ENCODE measurements at places on chromosomes 2 and 18.

GRCh38 chr18:57621246-57621604, 411 bp downstream of the NARS1 start:
- peak overlapping the region; percentile 62 for H3K4me3 ChIP-seq
- peaks cover 4% of the 10 kb centered on the region for H3K36me3 ChIP-seq
- peak overlapping the region; percentile 52 for H3K27ac ChIP-seq
- no peaks in the 10 kb centered on the region for H3K27me3 ChIP-seq
- DNase-seq, result peak; percentile 11

- H3K27ac ChIP-seq, result no peak overlapping the region
- H3K27me3 ChIP-seq, result no peaks in the 10 kb centered on the region
- no peaks in the 10 kb centered on the region for H3K36me3 ChIP-seq
Measured at GRCh38 chr18:50819027-50819727, 639 bp downstream of the MRO start.

DNA sequence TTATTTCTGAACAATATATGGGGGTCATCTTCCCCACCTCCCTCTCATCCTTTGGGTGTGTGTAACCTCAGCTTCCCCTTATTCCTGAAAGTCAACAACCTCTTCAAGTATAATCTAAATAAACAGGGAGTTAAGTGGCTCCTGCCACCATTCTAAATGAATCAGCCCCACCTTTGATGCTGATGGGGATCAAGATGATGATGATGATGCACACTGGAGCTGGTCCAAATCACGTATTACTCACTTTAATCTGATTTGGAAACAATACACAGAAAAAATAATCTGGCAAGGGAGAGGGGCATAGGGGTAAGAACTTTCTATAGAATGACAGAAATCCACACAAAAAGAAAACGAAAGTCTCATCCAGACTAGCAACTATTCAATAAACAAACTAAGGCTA, 7.1 kb downstream of the ACVR1 start:
- peaks cover 3% of the 10 kb centered on the region for H3K4me1 ChIP-seq
- H3K4me3 ChIP-seq, result no peak overlapping the region
- no peak for DNase-seq
- no peak overlapping the region for H3K27ac ChIP-seq

GRCh38 chr18:54205959-54206358, 18.5 kb downstream of the MBD2 start:
- no peaks in the 10 kb centered on the region for H3K4me1 ChIP-seq
- H3K27ac ChIP-seq, result no peak overlapping the region
- peaks cover 14% of the 10 kb centered on the region for H3K36me3 ChIP-seq
- no peak overlapping the region for H3K4me3 ChIP-seq
- no peaks in the 10 kb centered on the region for H3K27me3 ChIP-seq
- no peak for DNase-seq

DNA sequence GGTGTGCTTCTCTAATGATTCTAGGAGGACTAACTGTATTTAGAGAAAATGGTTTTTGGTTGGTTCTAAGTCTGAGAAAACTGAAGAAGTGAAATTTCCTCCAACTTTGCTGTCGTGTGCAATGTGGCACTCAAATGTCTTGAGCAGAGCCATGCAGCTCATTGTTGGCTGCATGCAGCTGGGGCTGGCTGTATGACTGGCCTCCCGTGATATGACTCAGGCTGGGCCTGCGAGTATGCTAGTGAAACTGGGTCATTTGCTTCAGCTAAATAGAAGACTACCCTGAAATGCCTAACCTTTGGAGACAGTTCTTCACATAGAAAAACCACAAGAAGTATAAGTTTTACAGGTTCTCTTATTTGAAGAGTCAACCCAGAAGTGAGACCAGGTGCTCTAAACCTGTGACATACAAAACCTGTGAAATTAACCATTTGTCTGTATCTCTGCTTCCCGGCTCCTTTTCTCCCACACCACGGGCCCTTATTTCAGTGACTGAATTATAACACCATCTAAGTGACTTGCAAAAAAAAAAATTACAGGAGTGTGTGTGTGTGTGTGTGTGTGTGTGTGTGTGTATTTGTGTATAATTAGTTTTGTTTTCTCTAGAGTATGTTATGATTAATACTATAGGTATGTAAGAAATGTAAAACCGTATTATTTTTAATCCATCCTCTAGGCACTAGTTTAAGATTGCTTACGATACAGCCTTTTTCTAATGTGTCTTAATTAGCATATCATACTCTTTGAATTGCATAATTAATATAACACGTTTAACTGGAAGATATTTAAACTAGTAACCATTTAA, 15.9 kb downstream of the POLI start:
- DNase-seq, result no peak
- H3K27ac ChIP-seq, result no peak overlapping the region
- H3K4me3 ChIP-seq, result no peak overlapping the region
- H3K36me3 ChIP-seq, result peaks cover 7% of the 10 kb centered on the region
- H3K4me1 ChIP-seq, result no peaks in the 10 kb centered on the region

GRCh38 chr2:234951664-234952269, at the start of gene SH3BP4:
Gene SH3BP4, plus strand, starts transcription at chr2:234952017. Its CDS starts 82,986 bp downstream, at chr2:235035003.
- peak within 1 kb of the TSS; percentile 52 for H3K27ac ChIP-seq
- no peaks in the 10 kb centered on the region for H3K27me3 ChIP-seq
- H3K36me3 ChIP-seq, result peaks cover 6% of the 10 kb centered on the region
- H3K4me3 ChIP-seq, result peak within 1 kb of the TSS; percentile 79
- peak; percentile 81 for DNase-seq
- peaks cover 27% of the 10 kb centered on the region for H3K4me1 ChIP-seq

DNA sequence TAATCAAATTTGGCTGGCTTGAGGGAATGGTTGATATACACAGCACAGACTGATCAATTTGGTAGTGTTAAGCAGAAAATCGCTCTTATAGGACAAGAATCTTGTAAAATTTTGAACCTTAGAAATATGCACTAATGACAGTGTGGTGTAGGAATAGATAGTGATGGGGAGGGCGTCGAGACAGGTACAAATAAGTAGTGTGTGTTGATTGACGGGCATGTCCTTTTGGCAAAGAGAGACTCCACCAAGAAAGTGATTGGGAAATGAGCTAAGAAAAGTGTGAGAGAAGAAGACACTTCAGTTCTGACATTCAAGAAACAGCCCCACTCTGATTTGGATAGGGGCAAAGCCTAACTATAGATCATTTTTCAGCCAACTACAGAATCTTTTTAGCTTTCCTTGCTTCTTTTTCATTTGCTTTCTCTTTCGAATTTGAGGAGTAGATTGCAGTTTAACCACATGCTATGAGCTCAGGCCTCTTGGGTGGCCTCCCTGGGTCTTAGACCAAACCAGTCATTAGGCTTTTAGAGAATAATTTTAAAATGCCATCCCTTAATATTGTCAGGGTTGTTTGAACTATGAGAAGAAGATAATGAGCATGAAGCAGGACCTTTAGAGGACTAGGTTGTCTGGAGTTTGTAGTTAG, 127.1 kb downstream of the CERS6 start:
- no peaks in the 10 kb centered on the region for H3K27me3 ChIP-seq
- peak; percentile 46 for DNase-seq
- no peaks in the 10 kb centered on the region for H3K36me3 ChIP-seq
- H3K27ac ChIP-seq, result peak overlapping the region; percentile 77
- H3K4me1 ChIP-seq, result peaks cover 31% of the 10 kb centered on the region

DNA sequence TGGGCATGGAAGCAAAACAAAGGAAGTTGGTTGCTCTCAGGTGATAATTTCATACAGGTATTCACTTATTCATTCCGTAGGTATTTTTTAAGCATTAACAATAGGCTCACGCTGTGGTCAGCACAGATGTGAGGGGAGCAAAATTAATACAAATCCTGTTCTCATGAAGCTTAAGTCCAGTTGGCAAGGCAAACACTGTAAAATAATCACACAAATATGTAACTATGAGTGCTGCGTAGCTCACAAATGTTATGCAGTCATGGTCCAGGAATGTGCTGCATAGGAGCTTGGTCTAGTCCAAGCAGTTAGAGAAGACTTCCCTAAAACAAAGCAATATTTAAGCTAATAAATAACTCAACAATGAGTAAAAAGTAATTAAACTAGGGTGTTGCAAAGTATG, 23.9 kb downstream of the SP5 start:
- no peaks in the 10 kb centered on the region for H3K36me3 ChIP-seq
- no peak overlapping the region for H3K4me3 ChIP-seq
- peak; percentile 62 for DNase-seq
- peaks cover 17% of the 10 kb centered on the region for H3K4me1 ChIP-seq

- no peak for DNase-seq
- no peaks in the 10 kb centered on the region for H3K4me1 ChIP-seq
- peaks cover 6% of the 10 kb centered on the region for H3K27me3 ChIP-seq
- no peak overlapping the region for H3K4me3 ChIP-seq
Measured at GRCh38 chr2:56017784-56018183, 94.2 kb upstream of the EFEMP1 start.

DNA sequence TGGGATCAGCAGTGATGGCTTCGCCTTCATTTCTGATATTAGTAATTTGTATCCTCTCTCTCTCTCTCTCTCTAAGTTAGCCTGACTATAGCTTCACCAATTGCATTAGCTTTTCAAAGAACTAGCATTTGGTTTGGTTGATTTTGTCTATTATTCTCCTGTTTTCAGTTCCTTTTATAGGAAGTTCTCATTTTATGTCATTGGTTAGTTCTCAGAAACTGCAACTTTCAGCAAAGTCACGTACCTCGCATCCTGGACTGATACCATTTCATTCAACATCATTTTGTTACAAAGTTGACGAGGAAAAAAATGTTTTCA, 450.8 kb downstream of the EIPR1 start:
- DNase-seq, result no peak
- no peaks in the 10 kb centered on the region for H3K27me3 ChIP-seq
- H3K27ac ChIP-seq, result no peak overlapping the region
- no peaks in the 10 kb centered on the region for H3K4me1 ChIP-seq
- no peak overlapping the region for H3K4me3 ChIP-seq

DNA sequence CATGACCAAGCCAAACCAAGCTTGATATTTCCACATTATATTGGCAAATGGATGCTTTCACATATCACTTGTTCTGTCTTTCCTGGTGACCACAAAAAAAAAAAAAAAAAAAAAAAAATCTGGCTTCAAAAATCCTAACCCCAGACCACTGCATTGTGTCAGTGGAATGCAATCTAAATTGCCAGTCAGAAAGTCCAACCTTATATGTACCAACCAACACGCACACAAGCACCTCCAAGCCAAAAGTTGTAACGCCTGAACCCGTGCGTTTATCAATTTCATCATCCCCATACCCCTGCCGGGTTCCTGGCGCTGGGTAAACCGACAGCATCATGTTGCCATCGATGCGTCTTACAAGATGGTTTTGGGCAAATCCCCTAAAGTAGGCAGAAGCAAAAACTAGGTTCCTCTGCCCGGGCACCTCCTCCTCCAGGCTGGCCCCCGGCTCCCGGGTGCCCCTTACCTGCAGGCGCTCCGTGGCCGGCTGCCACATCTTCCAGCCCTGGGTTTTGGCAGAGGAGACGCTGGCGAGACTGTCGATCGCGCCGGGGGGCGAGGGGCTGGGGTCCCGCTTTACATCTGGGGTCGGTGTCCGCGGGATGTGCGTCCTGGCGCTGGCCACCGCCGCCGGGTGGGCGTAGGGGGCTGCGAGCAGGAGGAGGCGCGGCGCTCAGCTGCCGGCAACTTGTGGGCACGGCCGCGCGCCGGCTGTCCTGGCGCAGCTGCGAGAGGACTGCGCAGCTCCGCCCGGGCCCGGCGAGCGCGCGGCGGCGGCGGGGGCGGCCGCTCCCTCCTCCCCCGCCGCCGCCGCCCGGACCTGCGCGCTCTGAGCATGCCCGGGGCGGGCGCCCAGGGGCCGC, at the start of gene PID1:
Gene PID1 (minus strand): TSS at position 737 of the 860 bp plus-strand sequence. CDS start 244 bp downstream, at position 493.
- peak; percentile 23 for DNase-seq
- no peaks in the 10 kb centered on the region for H3K4me1 ChIP-seq
- no peaks in the 10 kb centered on the region for H3K27me3 ChIP-seq

DNA sequence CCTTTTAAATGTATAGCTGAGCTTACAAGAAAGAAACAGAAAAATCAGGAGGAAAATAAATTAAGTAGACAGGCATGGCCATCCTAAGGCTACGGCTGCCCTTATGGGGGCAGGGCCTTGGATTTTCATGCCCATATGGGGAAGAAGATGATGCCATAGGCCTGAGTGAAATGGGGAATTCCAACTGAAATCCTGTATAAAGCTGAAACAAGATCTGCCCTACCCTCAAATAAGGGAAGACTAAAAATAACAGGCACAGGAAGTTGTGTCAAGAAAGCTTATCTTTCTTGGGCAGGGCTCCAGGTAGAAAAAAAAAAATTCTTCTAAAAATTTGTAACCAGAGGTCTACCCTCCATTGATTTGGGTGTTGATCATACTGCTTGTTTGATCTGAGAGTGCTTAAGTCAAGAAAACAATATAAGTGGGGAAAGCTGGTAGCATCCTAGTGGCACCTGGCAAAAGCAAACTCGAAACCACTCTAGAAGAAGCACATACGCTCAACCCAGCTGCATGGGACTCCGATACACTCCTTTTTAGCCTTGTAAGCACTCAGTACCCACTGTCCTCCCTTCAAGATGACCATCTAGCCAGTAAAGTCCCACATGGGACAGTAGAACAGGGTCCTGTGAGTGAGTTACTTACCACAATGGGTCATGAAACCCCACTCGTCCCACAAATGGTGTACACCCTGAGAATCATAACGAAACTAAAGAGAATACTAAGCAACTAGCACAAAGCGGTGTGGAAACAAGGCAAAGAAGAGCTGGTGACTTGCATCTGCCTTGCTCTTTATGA, 22.3 kb downstream of the DNAH7 start:
- peak; percentile 29 for DNase-seq
- no peaks in the 10 kb centered on the region for H3K27me3 ChIP-seq
- no peaks in the 10 kb centered on the region for H3K36me3 ChIP-seq
- no peaks in the 10 kb centered on the region for H3K4me1 ChIP-seq

DNA sequence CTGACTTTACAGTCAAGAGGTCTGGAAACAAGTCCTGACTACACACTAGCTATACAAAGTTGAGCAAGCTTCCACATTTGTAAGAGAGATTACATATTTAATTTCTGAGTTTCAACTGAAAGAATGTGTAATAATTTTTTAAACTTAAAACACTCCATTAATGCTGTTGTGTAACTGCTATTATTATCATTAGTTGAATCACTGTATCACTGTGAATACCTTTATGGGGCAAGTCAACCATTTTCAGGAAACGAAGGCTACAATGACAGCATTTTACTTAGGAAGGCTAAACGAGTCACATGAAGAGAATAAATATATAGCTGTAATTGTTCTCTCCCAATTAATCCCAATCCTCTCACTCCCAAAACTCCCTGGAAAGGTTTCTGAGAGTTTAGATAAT, 46.3 kb downstream of the TRIP12 start:
- H3K4me3 ChIP-seq, result no peak overlapping the region
- no peak overlapping the region for H3K27ac ChIP-seq
- H3K4me1 ChIP-seq, result peaks cover 7% of the 10 kb centered on the region
- H3K36me3 ChIP-seq, result peaks cover 45% of the 10 kb centered on the region
- no peaks in the 10 kb centered on the region for H3K27me3 ChIP-seq

GRCh38 chr2:11042841-11043240, 112.4 kb upstream of the SLC66A3 start:
- peak; percentile 78 for DNase-seq
- H3K4me3 ChIP-seq, result no peak overlapping the region
- H3K4me1 ChIP-seq, result peaks cover 21% of the 10 kb centered on the region
- H3K36me3 ChIP-seq, result no peaks in the 10 kb centered on the region
- H3K27me3 ChIP-seq, result no peaks in the 10 kb centered on the region
- no peak overlapping the region for H3K27ac ChIP-seq
